ENCODE measurements at places on chromosomes 16 and 17.

- DNase-seq: peak; percentile 66
These were observed 23.5 kb downstream of the PLCD3 start for GRCh38 chr17:45108595-45109521.

- no peak for DNase-seq
These were observed 5.0 kb upstream of the KRT13 start for GRCh38 chr17:41510251-41511065.

DNA sequence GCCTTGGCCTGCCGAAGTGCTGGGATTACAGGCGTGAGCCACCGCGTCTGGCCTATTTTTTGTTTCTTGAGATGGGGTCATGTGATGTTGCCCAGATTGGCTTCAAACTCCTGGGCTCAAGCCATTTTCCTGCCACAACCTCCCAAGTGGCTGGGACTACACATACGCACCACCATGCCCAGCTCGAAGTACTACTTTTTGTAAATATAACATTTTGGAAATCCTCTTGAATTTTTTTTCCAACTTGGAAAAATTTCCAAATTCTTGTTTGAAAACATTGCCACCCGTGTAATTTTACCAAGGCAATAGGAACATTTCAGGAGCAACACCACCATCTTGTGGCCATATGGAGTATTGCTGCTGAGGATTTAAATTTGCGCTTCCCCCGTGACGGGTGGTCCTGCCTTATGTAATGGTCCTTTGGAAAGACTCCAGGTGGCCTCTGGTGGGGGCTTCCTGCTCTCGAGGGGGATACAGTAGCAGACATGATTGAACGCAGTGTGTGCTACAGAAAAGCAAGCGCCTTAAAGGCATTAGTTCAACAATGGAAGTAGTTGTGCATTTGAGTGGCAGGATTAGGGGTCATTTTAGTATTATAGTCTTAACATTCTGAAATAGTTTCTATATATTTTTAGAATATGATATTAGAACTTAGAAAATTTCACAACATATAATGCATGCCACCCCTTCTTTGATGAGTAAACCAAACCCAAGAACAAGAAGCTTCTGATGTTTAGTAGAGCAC is 8.0 kb downstream of the FLYWCH1 start:
- DNase-seq: no peak

DNA sequence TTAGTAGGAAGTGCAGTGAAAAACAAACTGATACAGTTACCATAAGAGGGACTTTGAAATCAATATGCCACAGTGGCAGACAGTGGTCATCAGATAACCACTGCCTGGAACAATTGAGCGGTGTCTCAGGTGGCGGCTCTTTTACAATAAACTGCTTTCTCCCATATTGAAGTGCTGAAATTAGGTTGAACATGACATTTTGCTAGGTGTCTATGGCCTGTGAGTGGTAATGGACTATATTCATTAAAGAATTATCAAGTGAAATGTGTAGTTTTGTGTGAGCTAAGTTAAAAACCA is 214.7 kb downstream of the RPTOR start:
- no peak for DNase-seq

- DNase-seq: no peak
These were observed 89.9 kb upstream of the EEF2KMT start for GRCh38 chr16:5187402-5187952.

DNA sequence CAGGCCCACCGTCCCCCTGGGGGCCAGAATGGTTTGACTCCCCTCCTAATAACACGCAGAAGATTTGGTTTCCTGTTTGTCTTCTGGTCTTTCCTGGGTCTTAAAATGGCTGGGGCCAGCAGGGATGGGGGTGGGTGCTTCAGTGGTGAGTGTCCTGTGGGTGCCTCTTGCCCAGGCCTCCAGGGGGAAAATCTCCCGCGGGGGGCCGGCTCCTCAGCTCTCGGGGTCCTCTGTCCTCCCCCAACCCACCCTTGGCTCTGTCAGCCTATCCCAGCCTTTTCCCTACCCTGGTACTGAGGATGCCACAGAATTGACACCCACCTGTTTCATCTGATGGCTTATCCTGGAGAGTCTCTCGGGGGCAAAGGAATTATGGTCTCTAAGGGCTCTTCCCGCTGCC is 23.8 kb upstream of the SDR42E2 start:
- DNase-seq: no peak

DNA sequence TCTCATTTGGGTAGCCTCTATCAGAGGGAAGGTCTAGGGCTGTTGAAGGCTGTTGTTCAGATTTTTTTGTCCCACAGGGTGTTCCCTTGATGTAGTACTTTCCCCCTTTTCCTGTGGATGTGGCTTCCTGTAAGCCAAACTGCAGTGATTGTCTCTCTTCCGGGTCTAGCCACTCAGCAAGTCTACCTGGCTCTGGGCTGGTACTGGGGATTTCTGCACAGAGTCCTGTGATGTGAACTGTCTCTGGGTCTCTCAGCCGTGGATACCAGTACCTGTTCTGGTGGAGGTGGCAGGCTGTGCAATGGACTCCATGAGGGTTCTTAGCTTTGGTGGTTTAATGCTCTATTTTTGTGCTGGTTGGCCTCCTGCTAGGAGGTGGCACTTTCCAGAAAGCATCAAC is 23.3 kb upstream of the CCR7 start:
- no peak for DNase-seq

DNA sequence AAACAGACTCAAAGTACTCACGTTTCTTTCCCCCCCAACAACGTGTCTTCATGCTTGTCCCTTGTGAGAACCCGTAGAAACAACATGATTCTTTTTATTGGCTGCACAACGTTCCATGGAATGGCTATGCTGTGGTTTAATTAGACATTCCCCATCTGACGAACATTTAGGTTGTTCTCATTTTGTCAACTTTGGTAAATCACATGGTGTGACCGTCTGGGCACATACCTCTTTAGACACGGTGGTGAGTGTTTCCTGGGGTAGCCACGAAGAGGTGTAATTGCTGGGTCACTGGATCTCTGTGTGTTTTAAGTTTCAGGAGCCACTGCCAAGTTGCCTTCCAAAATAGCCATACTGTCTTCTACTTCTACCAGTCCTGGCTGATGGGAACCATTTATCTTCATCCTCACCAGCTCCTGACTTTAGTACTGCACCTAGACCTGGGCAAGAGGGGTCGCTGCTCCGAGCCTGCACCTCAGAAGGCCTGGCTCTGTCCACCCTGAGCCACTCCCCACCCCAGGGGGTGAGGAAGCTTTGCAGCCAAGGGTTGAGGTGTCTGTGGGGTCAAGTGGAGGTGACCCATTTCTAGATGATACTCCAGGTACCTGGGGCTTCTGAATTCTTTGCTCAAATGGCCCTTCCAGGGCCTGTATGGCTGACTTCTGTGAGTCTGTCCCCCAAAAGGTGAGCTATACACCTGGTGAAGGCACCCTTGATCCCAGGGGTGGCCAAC is 84.7 kb downstream of the IRX5 start:
- DNase-seq: no peak

GRCh38 chr16:24116989-24117388 is 139.1 kb upstream of the CACNG3 start:
- no peak for DNase-seq

GRCh38 chr17:38444151-38444550 is 15.9 kb downstream of the ARHGAP23 start:
- DNase-seq: peak; percentile 86

DNA sequence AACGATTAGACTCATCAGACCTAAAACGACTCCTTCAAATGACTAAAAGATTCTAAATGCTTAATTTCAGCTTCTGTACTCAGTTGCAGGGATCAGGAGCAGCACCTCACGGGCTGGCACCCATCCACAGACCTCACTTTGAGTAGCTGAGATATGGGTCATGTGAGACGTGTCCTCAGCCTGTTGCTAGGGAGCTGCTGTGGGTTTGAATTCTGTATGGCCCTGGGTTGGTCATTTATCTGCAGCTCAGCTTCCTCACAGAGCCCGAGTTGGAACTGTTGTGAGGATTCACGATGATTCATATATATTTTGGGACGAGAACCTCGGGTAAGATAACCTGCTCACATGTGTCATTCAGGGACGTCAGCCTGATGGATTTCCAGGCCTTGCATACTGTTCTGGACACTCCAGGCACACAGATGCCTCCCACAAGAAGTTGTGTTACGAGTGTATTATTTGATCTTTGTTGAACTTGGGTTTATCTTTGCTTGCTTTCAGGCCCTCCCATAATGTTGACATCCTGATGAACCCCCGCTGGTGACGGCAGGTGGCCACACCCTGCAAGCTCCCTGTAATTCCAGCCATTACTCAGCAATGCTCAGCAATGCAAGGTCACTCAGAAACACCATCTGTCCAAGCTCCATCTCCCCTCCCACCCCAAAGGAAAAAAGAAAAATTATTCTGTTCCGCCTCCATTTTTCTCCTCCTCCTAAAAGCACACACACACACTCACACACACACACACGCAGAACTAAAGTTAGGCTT is 137.6 kb downstream of the RBFOX3 start:
- DNase-seq: no peak

DNA sequence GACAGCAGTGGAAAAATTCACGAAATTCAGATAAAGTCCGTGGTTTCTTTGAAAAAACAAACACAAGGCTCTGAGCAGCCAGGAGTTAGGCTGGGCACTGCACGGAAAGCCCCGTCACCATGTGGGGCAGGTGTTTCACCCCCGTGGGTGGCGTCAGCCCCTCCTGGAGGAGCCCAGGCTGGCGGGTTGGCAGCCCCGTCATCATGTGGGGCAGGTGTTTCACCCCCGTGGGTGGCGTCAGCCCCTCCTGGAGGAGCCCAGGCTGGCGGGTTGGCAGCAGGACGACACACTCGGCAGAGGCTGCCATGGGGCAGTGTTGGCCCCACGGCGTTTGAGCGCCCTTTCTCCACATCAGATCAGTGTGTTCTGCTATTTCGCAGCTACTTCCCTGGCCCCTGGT is 38.1 kb downstream of the ACSF3 start:
- DNase-seq: peak; percentile 22

- no peak for DNase-seq
These were observed 2.9 kb downstream of the CDIP1 start for GRCh38 chr16:4535627-4536108.

- no peak for DNase-seq
These were observed 448 bp downstream of the STAT5B start for GRCh38 chr17:42275527-42276358.

GRCh38 chr17:48543107-48543853 is 1.6 kb downstream of the HOXB2 start:
- DNase-seq: peak; percentile 61

- no peak for DNase-seq
These were observed 11.0 kb downstream of the PHB1 start for GRCh38 chr17:49403514-49404289.

- DNase-seq: peak; percentile 75
These were observed 29.3 kb downstream of the ACTG1 start for GRCh38 chr17:81483085-81483861.

- DNase-seq: no peak
These were observed 17.8 kb downstream of the USP31 start for GRCh38 chr16:23131436-23131835.

DNA sequence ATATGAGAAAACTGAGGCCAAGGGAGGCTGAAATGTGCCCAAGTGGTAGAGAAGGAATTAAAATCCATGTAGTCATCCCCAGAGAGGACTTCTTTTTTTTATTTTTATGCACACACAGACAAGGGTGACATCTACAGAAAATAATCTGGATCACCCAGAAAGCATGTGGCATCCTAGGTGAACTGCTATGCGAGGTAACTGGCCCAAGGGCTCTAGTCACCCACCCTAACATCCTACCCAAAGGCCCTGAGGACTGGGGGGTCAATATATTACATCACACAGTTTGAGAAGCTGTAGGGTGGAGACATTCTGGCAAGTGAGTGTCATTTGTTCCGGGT is 23.3 kb downstream of the TEX14 start:
- no peak for DNase-seq

DNA sequence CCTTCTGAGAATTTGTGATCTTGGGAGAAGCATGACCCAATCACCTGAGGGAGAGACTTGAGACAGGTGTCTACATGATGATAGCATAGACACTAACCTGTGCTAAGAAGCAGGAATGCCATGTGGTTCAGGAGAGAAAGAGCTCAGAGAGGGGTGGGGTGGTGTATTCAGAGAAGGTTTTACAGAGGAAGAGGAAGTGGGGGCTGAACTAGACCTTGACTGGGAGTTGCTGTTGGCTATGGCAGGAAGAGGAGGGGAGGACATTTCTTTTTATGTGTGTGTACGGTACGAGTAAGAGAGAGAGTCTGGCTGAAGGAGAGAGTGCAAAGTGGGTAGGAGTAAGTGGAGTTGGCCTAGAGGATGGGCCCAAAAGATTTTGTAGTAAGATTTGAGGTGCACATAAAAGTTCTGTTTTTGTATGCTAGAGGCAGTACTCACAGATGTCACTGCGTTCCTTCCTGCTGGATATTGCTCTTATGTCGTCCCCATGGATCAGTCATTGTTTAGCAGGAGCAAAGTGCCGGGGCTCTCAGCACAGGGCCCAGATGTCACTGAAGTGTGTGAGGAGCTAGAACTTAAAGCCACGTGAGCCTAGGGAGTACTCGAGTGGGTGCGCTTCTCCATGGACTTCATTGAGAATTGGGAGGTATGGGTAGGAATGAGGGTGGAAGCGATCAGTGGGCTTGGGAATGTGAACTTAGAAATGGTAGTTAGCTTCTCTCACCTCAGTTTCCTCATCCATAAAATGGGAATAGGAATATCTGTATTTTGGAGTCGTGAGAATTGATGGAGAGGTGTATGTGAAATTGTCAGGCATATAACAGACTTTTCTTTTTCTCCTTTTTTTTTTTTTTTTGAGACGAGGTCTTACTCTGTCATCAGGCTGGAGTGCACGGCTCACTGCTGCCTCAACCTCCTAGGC is 22.1 kb downstream of the SLC7A6 start:
- no peak for DNase-seq

- no peak for DNase-seq
These were observed 41.1 kb downstream of the ZCCHC14 start for GRCh38 chr16:87451563-87452210.

GRCh38 chr16:5845046-5845445 is 747.5 kb upstream of the EEF2KMT start:
- no peak for DNase-seq

- no peak for DNase-seq
These were observed 196.4 kb downstream of the SEC14L1 start for GRCh38 chr17:77337150-77337549.

DNA sequence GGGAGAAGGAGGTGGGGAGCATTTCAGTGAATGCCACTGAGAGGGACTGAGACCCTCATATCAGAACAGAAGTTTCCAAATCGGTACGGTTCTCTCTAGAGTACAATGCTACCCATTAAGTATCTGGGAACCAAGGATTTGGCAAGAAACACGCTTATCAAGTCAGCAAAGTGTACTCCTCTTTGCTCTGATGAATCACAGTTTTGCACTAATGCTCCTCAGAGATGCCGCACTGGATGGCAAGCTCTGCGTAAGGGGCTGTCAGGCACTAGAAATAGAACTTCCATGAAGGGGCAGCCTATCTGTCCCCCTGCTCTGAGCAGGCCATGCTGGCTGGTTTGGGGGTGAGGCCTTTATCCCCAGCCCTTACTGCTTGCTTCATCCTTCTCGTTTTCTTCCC is 4.8 kb upstream of the ABCC12 start:
- DNase-seq: no peak

- DNase-seq: no peak
These were observed 16.5 kb downstream of the PITPNM3 start for GRCh38 chr17:6539871-6540270.

- DNase-seq: no peak
These were observed 89.1 kb downstream of the TBC1D16 start for GRCh38 chr17:79946352-79947231.

GRCh38 chr16:49932434-49932833 is 76.5 kb upstream of the ZNF423 start:
- no peak for DNase-seq

- no peak for DNase-seq
These were observed 202.9 kb downstream of the IRF8 start for GRCh38 chr16:86101897-86102157.

GRCh38 chr16:50666658-50667496 is 14.2 kb downstream of the SNX20 start:
- no peak for DNase-seq
